ENCODE measurements at places on chromosomes 7 and 10.
A peak's percentile ranks its signal among the peaks of the same experiment; 100 is the strongest.

DNA sequence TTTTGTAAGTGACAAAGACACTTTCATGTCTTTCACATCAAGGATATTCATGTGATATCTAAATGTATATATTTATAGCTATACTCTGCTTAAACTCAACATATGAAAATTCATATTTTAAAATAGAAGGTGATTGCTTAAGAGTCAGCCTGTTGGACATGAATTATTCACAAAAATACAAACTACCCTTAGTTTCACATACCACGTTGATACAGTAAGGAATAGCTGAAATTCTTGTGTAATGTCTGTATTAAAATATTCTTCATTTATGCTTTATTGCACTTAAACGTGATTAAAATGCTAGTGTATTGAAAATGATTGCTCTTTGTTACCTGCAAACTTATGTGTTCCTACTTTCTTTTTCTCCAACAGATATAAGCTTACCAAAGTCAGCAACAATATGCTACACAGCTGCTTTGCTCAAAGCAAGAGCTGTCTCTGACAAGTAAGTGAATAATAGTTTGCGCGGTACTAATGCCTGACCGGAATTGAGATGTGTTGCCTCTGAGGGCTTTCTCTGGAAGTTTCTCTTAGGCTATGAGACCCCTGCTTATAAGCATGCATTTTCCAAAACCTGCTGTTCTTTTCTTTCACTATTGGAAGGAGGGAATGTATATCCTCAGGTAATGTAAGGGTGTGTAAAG is 133.8 kb downstream of the WNT2 start:
- DNase-seq, result no peak

- DNase-seq, result no peak
Measured at GRCh38 chr10:22825841-22826240, 102.0 kb upstream of the ARMC3 start.

DNA sequence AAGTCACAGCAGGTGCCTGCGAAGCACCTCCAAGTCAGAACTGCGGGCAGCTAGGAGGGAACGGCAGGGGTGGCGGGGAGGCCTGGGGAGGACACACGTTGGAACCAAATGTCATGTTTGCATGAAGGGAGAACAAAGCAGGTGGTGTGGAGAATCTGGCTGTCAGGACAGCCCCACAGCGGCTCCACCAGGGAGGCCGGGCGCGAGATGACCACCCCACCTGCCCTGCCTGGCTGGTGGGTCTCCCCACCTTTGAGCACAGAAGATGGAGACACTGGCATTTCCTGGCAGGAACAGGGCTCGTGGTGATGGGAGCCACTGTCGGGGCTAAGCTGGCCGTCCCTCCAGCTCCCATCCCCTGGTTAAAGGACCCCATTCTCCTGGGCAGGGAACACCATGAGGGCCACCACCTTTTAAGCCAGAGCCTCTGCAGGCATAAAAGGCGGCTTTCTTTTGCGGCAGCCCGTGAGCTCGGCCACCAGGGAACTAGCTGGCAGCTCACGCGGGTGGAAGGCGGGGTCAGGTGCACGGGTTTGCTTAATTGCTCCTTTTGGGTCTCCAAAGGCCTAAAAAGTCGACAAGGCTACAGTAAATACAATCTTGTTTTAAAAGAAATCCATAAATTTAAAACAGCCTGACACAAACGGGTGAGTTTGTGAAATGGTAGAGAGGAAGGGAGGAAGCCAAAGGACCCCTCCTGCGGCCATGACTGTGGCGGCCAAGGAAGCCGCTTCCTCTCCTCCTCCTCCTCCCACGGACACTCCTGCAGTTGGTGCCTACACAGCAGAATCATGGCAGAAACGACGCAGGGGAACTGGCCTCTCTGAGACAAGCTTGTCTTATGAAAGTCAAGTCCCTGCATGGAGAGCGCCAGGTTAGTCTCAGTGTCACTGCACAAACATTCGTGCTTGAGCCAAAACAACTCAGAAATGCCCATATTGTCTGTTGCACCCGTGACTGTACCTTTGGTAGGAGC is 213.8 kb downstream of the DNAJB6 start:
- DNase-seq, result no peak

DNA sequence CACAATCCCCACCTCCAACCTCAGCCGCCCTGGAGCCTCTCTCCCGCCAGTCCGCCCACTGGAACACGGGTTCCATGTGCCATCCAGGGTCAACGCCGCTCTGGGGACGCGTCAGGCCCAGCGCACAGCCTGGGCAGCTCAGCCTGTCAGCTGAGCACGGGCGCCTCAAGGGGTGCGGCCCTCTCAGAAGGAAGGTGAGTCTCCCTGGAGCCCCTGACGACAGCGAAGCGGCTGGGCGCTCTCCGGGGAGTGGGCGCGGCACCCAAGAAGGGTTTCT is 1.2 kb upstream of the SLC18A3 start:
- DNase-seq, result no peak

DNA sequence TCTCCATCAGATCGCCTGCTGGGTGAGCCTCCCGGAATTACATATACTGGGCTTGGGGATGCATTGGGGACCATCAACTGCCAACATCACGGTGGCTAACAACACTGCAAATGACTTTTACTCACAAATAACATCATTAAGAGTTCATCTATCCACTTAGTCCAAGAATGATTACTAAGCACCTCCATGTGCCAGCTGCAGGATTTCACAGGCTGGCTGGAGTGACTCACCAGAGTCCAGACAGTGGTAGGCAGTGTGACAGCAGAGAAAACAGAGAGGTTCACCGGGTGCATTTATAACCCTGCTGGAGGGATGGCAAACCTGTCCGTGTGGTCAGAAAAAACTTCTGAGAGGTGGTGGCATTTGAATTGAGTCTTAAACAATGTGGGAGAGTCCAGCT is 3.2 kb upstream of the IGFBP3 start:
- no peak for DNase-seq

DNA sequence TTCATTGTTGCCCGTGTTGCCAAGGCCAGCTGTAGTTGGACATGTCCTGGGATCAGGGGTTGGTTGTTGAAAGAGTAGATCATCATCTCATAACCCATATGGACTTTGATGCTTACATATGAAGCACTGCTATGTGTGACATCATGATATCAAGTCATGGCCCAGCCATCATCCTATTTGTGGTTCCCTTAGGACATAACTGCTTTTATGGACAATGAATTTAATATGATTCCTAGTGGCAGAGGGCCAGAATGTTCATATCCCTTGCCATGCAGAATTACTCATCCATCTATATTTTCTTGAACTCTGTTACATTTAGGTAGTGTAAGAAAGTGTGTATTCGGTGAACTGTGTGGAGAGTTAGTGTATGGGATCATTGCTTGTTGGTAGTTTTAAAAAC is 343.9 kb upstream of the LRGUK start:
- no peak for DNase-seq

GRCh38 chr7:135713836-135714470 is 14.0 kb downstream of the SLC13A4 start:
- DNase-seq, result no peak

- peak; percentile 74 for DNase-seq
Measured at GRCh38 chr10:112314822-112315474, 31.7 kb downstream of the TECTB start.

DNA sequence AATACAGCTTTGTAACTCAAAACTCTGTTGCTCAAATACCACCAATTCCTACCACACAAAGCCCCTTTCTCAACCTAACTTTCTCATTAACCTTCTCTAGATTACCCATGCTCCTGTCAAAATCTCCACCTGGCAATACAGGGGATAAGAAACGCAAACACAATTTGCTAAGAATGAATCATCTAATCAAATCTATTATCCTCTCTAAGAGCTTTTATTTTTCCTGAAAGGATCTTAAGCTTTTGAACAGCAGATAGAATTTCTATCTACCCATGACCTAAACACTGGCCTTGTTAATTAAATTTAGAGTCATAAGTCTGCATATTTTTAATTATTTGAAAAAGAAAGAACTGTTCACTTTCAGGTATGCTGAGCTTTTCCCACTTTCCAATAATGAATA is 98.3 kb downstream of the HBP1 start:
- peak; percentile 14 for DNase-seq

Measured in NCI-H1436 (cell line).